ENCODE measurements at places on chromosomes 2 and 18.

DNA sequence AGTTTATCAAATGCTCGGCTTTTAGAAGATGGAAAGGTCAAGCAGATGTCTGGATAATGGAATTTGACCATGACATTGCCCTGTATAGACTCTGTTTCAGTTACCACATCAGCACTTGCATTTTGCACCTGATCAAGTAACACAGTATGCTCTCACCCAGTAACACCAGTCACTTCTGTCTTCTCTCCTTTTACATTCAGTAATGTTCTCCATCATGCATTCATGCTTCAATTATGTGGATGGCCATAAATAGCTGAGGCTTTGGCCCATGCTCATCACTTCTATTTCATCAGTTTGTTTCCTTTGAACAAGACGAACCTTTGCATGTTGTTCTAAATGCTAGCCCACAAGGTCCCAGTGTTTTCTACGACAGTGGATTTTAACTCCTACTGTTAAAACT, 322.9 kb upstream of the ACVR2A start:
- no peak for DNase-seq

- no peak for DNase-seq
These were observed 47.7 kb downstream of the ZNF516 start for GRCh38 chr18:76447258-76447890.

DNA sequence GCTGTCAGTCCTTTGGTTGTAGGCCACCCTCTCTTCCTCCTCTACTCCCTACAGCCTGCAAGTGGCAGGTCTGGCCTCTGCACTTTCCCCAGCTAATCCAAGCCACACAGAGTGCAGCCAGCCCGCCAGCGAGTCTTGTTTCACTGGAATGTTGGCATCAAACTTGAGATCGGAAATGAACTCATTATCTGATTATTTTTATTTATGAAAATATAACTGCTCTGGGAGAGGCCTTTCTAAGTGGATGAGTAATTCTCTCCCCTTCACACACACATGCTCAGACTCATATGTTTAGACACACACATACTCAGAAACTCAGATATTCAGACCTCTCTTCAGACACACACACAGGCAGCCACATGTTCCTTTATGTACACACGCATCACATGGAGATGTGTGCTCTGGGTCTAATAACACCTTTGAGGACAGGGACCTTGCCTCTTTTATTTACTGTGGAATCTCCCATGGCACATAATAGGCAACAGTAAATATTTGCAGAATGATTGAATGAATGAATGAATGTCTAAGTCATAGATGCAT, 151.3 kb downstream of the ZFP36L2 start:
- DNase-seq: no peak

DNA sequence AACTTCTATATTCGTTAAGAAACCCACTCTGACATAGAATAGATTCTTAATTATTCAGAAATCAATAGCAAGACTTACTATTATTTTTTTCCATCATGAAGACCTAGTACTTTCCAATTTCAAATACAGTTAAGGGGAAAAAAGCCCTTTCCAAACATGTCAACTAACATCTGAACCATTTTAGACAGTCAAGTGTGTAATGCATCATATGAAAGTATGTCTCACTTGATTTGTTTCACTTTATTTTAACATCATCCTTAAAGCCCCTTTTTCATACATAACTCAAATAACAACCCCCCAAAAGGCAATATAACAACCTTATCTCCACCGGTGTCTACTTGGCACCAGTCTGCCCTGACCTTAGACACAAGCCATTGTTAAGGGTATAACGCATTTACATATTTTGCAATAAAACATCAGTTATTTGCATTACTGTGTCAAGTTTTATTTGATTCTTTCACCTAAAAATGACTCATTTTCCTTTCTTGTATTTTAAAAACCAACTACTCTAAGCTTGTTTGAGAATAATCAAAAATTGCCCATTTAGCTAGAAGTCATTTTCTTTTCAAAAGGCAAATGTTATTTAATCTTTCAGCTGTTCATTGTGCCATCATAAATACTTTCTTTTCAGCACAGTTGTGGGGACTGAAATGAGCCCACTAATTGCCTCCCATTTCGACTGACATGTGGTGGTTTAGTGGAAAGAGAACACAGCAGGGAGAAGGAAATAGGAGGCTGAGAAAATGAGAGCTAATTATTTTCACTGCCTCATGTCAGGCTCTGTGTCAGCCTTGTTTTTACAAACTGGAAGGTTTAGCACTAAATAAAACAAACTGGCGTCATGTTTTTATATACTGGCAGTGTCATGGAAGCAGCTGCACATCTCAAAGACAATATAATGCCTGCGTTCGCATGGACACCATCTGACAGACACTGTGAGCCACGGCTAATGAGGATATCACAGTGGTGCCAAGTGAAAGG, 104.7 kb upstream of the CDCA7 start:
- DNase-seq: no peak

DNA sequence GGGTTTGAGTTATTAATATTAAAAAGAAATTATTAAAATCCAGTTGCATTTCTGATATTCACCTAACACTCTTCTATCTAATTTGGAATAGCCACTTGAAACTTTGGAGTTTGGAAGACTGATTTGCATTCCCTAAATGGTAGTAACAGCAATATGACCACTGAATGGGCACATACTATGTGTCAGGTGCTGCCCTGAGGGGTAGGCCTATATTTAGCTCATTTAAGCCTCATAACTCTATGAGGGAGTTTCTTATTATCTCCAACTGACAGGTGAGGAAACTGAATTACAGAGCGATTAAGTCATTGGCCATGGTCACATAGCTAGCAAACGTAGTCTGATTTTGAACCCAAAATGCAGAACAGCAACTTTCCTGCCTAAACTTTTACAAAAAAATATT, 77.3 kb downstream of the VWA3B start:
- DNase-seq: no peak

DNA sequence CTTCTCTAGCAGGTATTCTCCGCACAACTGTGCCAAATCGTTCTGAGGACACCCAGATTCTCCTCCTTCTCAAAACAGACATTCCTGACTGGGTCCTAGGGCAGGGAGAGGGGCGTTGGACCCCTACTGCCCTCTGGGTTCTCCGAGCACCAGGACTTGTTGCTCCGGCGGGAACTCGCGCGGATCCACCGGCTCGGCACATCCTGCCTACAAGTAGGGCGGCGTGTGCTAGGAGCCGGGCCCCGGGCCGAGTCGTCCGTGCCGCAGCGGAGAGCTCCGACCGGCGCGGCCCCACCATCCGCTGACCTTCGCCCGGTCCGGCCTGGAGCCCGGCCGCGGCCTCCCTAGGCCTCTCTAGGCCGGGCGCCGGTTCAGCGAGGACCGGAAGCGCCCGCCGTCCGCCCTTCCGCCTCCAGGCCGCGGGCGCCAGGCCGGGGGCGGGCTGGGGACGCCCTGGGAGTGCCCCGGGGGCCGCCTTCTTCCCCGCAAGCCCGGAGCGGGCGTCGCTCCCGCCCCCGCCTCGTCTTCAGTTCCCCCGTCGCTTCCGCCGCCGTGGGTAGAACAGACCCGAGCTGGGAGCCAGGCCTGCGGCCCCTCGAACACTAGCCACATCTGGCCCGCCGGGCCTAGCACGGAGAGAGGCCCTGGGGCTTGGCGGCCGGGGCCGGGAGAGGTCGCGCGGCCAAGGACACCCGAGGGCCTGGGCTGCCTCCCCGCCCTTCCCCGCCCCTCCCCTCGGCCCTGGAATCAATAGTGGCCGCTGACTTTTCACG, 7.6 kb upstream of the ONECUT2 start:
- DNase-seq: no peak

DNA sequence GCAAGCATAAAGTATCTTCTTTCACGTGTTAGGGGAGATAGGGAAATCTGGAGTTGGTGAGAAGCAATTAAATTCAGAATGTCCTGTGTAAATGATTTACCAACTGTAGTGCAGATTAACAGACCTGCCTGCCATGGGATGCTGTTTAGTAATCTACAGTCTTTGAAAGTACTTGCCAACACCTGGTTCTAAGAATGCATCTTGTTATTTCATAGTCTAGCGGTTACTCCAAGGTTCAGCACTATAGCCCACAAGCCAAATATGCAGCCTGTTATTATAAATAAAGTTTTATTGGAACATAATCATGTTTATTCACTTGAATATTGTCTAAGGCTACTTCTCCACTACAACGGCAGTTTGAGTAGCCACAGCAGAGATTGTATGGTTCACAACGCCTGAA, 100.8 kb downstream of the OSBPL6 start:
- DNase-seq: no peak

DNA sequence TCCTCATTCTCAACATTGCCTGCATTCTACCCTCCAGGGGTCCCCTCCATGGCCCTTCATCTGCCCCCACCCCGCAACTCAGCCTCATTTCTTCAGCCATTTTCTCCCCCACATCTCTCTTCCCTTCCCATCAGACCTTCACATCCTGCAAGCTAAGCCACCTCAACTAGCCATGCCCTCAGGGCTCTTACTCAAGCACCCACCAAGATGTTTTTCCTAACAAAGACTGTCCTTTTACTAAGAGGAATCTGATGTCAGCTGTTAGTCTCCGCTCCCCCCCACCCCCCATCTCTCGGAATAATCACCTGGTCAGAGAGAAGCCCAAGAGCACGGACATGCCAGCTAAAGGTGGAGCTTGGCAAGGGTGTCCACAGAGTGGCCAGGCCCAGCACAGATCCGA, 4.7 kb upstream of the CAPN10 start:
- no peak for DNase-seq

DNA sequence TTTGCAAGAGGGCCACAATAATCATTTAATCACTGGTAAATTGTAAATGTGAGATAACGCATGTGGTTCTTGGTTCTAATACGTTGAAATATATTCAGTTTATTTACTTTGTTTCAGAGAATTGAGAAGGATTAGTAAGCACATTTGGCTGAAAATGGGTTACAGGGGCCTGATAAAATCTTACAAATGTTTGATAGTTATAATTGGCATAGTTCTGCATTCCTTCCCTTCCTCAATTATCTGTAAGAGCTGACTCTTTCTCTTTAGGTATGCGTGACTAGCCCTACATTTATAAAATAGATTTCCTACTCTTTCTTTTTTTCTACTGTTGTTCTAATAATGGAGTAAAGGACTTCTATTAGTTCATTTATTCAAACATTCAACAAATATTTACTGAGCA, 685.2 kb downstream of the NUP35 start:
- no peak for DNase-seq

DNA sequence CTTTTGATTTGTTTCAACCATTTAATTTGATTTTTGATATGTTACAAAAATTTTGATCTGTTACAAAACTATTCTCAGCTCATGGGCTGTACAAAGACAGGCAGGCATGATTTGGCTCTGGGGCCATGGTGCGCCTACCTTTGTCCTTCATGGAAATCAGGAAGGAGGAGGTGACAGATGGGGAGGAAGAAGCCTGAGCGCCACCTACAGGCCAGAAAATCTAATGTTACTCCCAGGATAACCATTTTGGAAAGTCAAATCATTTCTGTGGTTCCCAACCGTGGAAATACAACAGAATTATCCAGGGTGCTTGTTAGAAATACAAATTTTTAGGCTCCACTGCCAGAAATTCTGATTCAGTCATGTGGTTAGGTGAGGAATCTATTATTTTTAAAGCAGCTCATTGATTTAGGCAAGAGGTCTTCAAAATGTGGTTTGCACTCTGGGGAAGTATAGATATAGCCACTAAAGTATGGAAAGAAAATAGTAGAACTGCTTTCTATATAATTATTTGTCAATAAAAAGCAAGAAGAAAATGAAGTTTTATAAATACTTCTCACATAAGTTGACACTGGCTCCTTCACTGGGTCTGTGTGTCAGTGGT, 93.9 kb downstream of the EVA1A start:
- no peak for DNase-seq

GRCh38 chr2:10903861-10904210, 7.9 kb upstream of the KCNF1 start:
- DNase-seq: no peak

GRCh38 chr2:235934774-235935484, 233.3 kb downstream of the GBX2 start:
- no peak for DNase-seq

- no peak for DNase-seq
These were observed 24.5 kb downstream of the UGP2 start for GRCh38 chr2:63866009-63866709.

DNA sequence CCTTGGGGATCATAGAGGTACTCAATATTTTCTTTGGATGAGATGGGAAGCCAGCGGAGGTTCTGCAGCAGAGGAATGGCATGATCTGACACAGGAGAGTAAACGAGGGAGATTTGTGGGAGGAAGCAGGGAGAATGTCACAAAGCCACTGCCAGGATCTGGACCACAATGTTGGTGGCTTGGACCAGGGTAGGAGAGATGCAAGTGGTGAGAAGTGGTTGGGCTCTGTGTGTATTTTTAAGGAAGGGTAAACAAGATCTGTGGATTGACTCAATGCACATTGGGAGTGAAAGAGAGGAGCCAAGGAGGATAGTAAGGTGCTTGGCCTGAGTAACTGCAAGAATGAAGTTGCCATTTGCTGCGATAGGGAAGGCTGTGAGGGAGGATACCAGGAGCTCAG, 10.5 kb upstream of the SMIM21 start:
- DNase-seq: no peak

GRCh38 chr2:234771980-234772732, 179.7 kb upstream of the SH3BP4 start:
- DNase-seq: no peak

DNA sequence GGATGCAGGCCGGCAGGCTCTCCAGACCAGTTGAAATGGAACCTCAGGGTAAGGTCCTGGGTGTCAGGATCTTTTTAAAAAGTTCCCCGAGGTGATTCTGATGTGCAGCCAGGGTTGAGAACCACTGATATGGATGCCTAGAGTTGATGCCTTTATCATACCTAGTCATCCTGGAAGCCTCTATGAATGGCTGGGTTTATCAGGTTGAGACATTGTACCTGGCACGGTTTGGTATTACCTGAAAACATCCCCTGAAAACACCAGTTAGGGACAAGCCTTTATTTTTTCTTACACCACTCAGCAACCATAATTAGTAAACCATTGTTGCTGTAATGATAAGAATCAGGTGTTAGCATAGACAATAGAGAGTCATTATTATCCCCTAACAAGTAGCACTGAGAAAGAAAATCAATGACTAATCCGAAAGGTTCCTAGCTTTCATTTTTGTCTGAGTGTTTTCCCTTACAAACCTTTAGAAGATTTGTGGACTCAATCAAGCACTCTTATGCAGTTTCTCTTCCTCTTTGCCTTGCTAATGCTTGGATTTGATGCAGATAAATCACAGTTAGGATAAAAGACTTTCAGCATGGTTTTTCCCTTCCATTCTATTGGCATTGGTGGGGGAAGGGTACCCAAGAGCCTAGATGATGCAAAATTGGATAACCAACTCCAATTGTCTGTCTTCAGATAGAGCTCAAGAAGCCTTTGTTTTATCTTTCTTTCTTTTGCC, 116.5 kb upstream of the LYPD6 start:
- DNase-seq: no peak

DNA sequence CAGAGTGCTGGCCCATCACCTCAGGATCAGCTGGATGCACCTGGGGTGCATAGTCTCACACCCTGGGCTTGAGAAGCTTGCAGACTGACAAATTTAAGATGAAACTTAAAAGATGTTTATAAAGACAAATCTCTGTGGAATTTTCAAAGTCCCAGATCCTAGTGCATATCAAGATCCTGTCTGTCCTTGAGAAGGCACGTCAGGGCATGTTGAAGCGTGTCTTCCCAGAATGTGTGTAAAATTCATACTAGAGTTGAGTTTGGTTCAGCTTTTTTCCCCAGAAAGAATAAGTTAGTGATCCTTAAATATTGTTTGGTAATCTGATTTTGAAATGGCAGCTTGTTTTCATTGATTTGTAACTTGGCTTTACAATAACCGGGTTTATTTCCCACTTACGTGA, 27.5 kb downstream of the INSIG2 start:
- DNase-seq: no peak

GRCh38 chr2:58057707-58058530, 11.3 kb downstream of the VRK2 start:
- DNase-seq: no peak

- no peak for DNase-seq
These were observed 38.6 kb downstream of the FEZ2 start for GRCh38 chr2:36559221-36559942.
